ENCODE measurements at places on chromosomes 1 and 21.

DNA sequence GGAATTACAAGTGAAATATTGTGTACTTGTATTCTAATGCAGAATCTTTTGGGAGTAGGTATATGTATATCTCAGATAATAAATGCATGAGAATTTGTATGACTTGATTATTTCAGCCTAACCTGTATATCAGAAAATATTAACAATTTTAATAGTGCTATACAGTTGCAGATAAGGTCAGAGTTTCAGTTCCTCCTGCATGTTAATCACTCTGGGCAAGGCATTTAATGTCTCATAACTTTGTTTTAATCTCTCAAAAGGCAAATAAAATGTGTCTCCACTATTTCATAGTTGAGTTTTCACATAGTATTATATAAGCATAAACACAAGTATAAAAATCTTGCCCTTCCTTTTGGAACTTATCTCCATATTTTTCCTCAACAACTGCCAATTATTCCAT is 352.5 kb downstream of the KCNT2 start:
- DNase-seq: no peak

GRCh38 chr1:113109908-113110554 is 37.0 kb downstream of the LRIG2 start:
- no peak for DNase-seq

- DNase-seq: no peak
These were observed 158.6 kb upstream of the TMEM51 start for GRCh38 chr1:14994841-14995437.

- no peak for DNase-seq
These were observed 39.9 kb downstream of the IL6R start for GRCh38 chr1:154445040-154445472.

GRCh38 chr1:56539520-56539931 is 39.8 kb downstream of the PLPP3 start:
- no peak for DNase-seq
